ENCODE measurements at places on chromosomes 1 and 21.

DNA sequence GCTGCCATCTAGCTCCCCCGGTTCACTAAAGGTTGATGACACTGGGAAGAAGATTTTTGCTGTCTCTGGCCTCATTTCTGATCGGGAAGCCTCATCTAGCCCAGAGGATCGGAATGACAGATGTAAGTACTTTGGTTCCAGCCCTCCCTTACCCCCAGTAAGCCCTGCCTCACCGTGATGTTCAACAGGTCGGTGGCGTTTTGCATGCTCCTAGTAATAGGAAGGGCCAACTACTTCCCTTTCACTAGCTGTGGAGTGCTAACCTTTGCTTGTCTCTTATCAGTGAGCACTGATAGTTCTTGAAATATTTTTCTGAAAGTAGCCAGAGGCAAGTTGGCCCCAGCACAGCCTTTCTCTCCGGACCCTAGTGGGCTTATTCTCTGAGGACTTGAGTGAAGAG is 7.5 kb downstream of the RNF220 start:
- no peak for DNase-seq

- DNase-seq = no peak
These were observed 579 bp upstream of the TENT5C start for GRCh38 chr1:117605164-117605773.

GRCh38 chr1:86472767-86473166 is 4.0 kb downstream of the CLCA1 start:
- no peak for DNase-seq

DNA sequence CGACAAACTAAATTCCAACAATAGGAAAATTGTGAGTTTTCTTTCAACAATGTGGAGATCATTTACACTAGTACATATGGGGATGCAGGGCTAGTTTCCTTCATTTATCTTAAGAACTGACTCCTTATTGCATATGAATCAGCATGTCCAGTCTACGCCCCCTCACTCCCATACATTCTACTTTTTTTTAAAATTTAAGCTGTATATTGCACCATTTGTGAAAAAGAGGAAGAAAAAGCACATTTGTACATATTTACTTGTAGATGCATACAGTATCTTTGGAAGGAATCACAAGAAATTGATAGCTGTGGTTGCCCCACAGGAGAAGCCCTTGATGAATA is 15.9 kb downstream of the VPS26C start:
- no peak for DNase-seq

GRCh38 chr1:24609949-24610517 is 33.1 kb upstream of the SRRM1 start:
- DNase-seq = no peak

GRCh38 chr21:42285569-42286245 is 29.5 kb downstream of the TFF3 start:
- DNase-seq = no peak

- no peak for DNase-seq
These were observed 470 bp downstream of the HSD11B1 start for GRCh38 chr1:209705033-209705598.

GRCh38 chr1:180384286-180385005 is 117.9 kb downstream of the ACBD6 start:
- DNase-seq = no peak

- no peak for DNase-seq
These were observed 17.3 kb upstream of the RAP1A start for GRCh38 chr1:111602302-111602701.

DNA sequence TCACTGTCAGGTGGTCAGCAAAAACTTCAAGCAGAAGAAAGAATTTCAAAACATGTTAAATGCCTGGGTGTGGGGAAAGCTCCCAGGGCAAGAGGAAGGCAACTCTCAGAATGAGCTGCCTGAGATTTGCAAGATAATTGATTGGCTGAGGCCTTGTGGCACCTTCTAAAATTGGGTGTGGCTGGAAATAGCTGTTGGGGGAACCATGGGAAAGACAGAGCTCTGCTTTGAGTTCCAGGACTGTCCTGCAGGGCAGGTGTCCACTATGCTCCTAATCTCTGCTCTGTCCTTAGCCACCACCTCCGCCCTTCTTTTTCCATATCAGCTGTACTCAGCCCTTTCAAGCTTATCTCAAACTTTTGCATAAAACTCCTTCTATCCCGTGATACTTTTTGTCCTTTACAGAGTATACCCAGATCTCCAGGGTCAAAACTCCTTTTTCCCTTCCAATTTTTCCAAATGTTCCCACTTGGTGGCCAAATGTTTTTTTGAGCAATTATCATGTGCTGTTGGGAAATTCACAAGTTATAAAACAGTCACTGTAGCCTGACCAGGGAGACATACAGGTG is 23.8 kb upstream of the PPP2R5A start:
- no peak for DNase-seq

Measured in CD4-positive, alpha-beta T cell treated with Interleukin-17A for 1 hour (primary cell).